ENCODE measurements at places on chromosomes 16 and 17. TPM values are rescaled to one million over a fixed set of nuclear protein-coding genes. Genes with fewer than 3 reads are reported as not detected.

DNA sequence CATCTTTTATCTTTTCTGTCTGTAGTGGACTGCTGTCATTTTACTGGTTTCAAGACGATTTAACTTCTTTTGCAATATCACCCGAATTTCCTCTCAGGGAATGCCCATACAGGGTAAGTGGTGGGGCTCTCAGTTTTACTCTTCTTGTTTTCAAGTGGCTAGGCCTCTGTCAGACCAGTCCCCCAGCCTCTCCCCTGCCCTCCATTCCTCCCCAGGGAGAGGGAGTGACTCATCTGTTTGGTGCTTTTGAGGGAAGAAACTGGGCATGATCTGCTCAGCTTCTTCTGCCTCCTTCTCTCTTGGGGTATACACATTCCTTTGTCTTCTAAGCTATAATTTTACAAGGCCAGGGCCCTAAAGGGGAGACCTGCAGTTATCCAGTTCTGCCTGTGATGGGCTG is 332.0 kb downstream of the CBLN1 start:
- no peak overlapping the region for H3K27ac ChIP-seq
- DNase-seq = no peak
- no peaks in the 10 kb centered on the region for H3K27me3 ChIP-seq
- no peaks in the 10 kb centered on the region for H3K4me1 ChIP-seq
- no peak overlapping the region for H3K4me3 ChIP-seq

GRCh38 chr16:72023962-72024361 is 15.4 kb downstream of the DHODH start:
- no peaks in the 10 kb centered on the region for H3K27me3 ChIP-seq
- DNase-seq = no peak
- no peak overlapping the region for H3K27ac ChIP-seq
- no peaks in the 10 kb centered on the region for H3K4me1 ChIP-seq
- no peak overlapping the region for H3K4me3 ChIP-seq
- peaks cover 30% of the 10 kb centered on the region for H3K36me3 ChIP-seq

- no peaks in the 10 kb centered on the region for H3K27me3 ChIP-seq
- no peaks in the 10 kb centered on the region for H3K4me1 ChIP-seq
- DNase-seq = no peak
- no peak overlapping the region for H3K27ac ChIP-seq
Observed at GRCh38 chr16:2082171-2082982, 34.6 kb downstream of the TSC2 start.

- no peaks in the 10 kb centered on the region for H3K4me1 ChIP-seq
- no peaks in the 10 kb centered on the region for H3K27me3 ChIP-seq
- no peak for DNase-seq
- H3K27ac ChIP-seq = no peak overlapping the region
Observed at GRCh38 chr17:69103557-69104233, 38.0 kb downstream of the ABCA6 start.

DNA sequence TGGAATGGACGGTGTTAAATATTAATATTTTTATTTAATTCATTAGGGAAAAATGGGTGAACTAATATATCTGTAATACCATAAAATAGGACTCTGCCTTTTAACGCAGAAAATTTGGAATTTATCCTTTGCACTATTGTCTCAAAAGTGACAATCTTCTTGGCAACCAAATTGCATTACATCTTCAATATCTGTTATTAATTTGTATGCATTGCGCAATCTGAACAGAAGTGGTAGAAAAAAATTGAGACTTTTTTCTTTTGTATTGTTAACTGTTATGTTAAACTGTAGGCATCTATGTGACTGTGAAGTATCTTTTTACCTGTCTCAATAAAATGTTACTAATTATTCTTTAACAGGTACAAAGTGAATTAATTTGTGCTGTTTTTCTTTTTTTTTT is 55.6 kb downstream of the PPM1E start:
- no peak overlapping the region for H3K4me3 ChIP-seq
- H3K4me1 ChIP-seq = no peaks in the 10 kb centered on the region
- H3K27ac ChIP-seq = no peak overlapping the region
- no peaks in the 10 kb centered on the region for H3K36me3 ChIP-seq
- H3K27me3 ChIP-seq = peaks cover 26% of the 10 kb centered on the region
- no peak for DNase-seq

GRCh38 chr16:79469999-79470398 is 130.5 kb downstream of the MAF start:
- no peak overlapping the region for H3K4me3 ChIP-seq
- H3K4me1 ChIP-seq = no peaks in the 10 kb centered on the region
- H3K27ac ChIP-seq = no peak overlapping the region
- peaks cover 6% of the 10 kb centered on the region for H3K27me3 ChIP-seq

- H3K27ac ChIP-seq = no peak overlapping the region
- peaks cover 10% of the 10 kb centered on the region for H3K27me3 ChIP-seq
- H3K4me1 ChIP-seq = peaks cover 6% of the 10 kb centered on the region
- DNase-seq = no peak
- H3K36me3 ChIP-seq = no peaks in the 10 kb centered on the region
- no peak overlapping the region for H3K4me3 ChIP-seq
Observed at GRCh38 chr17:82345151-82345976, 11.8 kb upstream of the SECTM1 start.

DNA sequence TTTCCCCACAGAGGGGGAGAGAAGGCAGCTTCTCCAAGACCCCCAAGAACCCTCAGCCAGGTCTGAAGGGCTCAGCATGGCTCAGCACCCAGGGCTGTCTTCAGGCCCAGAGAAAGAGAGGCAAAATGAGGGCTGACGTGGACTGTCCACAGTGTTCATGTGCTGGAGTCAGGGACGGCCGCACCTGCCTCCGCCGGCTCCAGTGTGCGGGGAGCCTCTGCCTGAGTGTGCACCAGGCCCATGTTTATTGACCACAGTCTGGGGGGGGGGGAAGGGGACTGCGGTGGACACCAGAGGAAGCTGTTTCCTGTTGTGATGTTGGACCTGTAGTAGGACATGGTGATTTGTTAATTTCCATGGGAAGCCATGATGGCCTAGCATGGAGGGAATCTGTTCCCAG is 6.9 kb downstream of the MRM1 start:
- peaks cover 37% of the 10 kb centered on the region for H3K36me3 ChIP-seq
- H3K4me3 ChIP-seq = no peak overlapping the region
- peaks cover 15% of the 10 kb centered on the region for H3K4me1 ChIP-seq

The HAS3 gene
- 1.2 TPM for total RNA-seq

The ABI3 gene
- 28.5 TPM for total RNA-seq

DNA sequence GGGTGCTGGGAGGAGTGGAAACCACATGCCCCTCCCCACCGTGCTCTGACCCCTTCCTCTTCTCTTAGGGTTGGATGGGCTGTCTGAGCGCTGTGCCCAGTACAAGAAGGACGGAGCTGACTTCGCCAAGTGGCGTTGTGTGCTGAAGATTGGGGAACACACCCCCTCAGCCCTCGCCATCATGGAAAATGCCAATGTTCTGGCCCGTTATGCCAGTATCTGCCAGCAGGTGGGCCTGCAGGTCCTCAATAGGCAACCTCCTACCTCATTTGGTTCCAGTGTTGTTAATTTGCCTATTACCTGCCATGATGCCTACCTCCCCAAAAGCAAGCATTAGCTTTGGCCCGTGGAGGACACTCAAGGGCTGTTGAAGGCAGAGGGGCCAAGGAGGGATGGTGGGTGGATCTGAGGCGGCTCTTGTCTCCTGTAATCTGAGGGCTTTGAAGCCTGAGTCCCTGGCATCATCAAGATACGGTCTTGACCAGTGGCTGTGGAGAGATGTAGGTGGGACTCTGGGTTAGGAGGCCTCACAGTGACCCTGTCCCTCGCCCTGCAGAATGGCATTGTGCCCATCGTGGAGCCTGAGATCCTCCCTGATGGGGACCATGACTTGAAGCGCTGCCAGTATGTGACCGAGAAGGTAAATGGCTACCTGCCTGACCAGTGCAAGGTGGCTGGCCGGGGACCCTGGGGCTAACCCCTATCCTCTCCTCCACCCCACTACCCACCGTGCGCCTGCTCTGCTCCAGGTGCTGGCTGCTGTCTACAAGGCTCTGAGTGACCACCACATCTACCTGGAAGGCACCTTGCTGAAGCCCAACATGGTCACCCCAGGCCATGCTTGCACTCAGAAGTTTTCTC is 3.4 kb downstream of the ALDOA start:
- peak overlapping the region; percentile 74 for H3K27ac ChIP-seq
- peaks cover 85% of the 10 kb centered on the region for H3K36me3 ChIP-seq
- peaks cover 28% of the 10 kb centered on the region for H3K4me1 ChIP-seq
- no peaks in the 10 kb centered on the region for H3K27me3 ChIP-seq
- peak overlapping the region; percentile 70 for H3K4me3 ChIP-seq

- H3K27me3 ChIP-seq = no peaks in the 10 kb centered on the region
- peak overlapping the region; percentile 46 for H3K27ac ChIP-seq
- H3K36me3 ChIP-seq = peaks cover 72% of the 10 kb centered on the region
- H3K4me1 ChIP-seq = peaks cover 75% of the 10 kb centered on the region
- H3K4me3 ChIP-seq = no peak overlapping the region
Observed at GRCh38 chr17:45296003-45296832, 20.6 kb downstream of the MAP3K14 start.

The SOCS7 gene
- total RNA-seq = 30.5 TPM

GRCh38 chr16:84718-85406 is 6.8 kb downstream of the MPG start:
- peaks cover 15% of the 10 kb centered on the region for H3K4me1 ChIP-seq
- peaks cover 41% of the 10 kb centered on the region for H3K36me3 ChIP-seq
- H3K27ac ChIP-seq = peak overlapping the region; percentile 71
- peak overlapping the region; percentile 2 for H3K4me3 ChIP-seq
- H3K27me3 ChIP-seq = no peaks in the 10 kb centered on the region

- DNase-seq = no peak
- H3K36me3 ChIP-seq = no peaks in the 10 kb centered on the region
- no peak overlapping the region for H3K27ac ChIP-seq
- peaks cover 30% of the 10 kb centered on the region for H3K4me1 ChIP-seq
- H3K4me3 ChIP-seq = no peak overlapping the region
Observed at GRCh38 chr17:43330876-43331639, 67.7 kb upstream of the ARL4D start.

- peaks cover 50% of the 10 kb centered on the region for H3K4me1 ChIP-seq
- peak; percentile 75 for DNase-seq
- H3K4me3 ChIP-seq = peak overlapping the region; percentile 73
Observed at GRCh38 chr17:38898812-38899348, 26.5 kb upstream of the LASP1NB start.

DNA sequence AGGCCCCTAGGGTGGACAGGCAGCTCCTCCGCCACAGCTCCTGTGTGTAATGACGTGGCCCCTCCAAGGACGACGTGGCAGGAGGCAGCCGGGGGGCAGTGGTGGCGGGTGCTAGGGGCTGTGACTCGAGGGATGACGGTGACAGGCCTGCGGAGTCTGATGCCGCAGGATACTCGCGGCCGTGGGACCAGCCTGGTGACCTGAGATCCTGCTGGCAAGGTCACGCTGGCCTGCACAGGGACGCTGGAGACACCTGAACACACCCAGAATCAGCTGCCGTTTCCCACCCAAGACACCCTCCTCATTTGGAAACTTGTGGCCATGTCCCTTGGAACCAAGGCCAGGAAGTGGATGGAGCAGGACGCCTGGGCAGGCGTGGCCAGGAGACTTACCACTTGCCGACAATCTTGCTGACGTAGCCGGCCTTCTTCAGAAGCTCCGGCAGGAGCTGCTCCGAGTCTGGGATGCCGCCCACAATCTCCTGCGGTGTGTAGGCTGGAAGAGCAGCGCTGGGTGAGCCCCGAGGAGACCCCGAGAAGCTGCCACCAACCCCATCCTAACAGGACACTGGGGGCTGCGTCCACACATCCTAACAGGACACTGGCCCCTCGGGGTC is 16.0 kb downstream of the GALNS start:
- no peaks in the 10 kb centered on the region for H3K27me3 ChIP-seq
- H3K4me3 ChIP-seq = no peak overlapping the region
- DNase-seq = no peak
- no peak overlapping the region for H3K27ac ChIP-seq
- H3K36me3 ChIP-seq = no peaks in the 10 kb centered on the region
- H3K4me1 ChIP-seq = no peaks in the 10 kb centered on the region

- H3K4me3 ChIP-seq = no peak overlapping the region
- no peak overlapping the region for H3K27ac ChIP-seq
- DNase-seq = no peak
- H3K36me3 ChIP-seq = peaks cover 35% of the 10 kb centered on the region
- no peaks in the 10 kb centered on the region for H3K4me1 ChIP-seq
Observed at GRCh38 chr17:67753026-67753425, 35.3 kb downstream of the NOL11 start.

GRCh38 chr16:56675685-56676210 is 6.1 kb downstream of the MT1H start:
- no peaks in the 10 kb centered on the region for H3K36me3 ChIP-seq
- H3K4me1 ChIP-seq = peaks cover 32% of the 10 kb centered on the region
- H3K27ac ChIP-seq = no peak overlapping the region
- H3K27me3 ChIP-seq = peaks cover 18% of the 10 kb centered on the region
- DNase-seq = no peak
- peak overlapping the region; percentile 43 for H3K4me3 ChIP-seq

DNA sequence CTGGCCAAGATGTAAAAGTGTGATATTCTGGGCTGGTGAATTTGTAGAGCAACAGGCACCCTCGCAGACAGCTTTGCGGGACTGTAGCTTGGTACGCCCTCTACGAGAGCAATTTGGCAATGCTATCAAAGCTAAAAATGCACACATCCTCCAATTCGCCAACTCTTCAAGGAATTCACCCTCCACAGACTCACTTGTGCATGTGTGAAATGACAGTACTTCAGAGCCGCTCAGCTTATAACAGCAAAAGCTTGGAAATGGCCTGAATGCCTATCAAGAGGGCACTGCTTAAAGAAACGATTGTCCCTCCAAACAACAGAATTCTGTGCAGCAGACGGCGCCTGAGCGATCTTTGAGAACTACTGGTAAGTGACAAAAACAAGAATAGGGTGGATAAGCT is 130.8 kb downstream of the SDK2 start:
- no peaks in the 10 kb centered on the region for H3K36me3 ChIP-seq
- no peak overlapping the region for H3K4me3 ChIP-seq
- no peak overlapping the region for H3K27ac ChIP-seq

DNA sequence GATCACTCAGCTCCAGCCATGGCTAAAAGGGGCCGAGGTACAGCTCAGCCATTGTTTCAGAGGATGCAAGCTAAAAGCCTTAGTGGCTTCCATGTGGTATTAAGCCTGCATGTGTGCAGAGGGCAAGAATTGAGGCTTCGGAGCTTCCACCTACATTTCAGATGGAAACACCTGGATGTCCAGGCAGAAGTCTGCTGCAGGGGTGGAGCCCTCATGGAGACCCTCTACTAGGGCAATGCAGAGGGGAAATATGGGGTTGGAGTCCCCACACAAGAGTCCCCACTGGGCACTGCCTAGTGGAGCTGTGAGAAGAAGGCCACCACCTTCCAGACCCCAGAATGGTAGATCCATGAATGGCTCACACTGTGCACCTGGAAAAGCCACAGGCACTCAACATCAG is 14.7 kb upstream of the PSMD11 start:
- H3K4me1 ChIP-seq = no peaks in the 10 kb centered on the region
- H3K27ac ChIP-seq = no peak overlapping the region
- peaks cover 6% of the 10 kb centered on the region for H3K36me3 ChIP-seq
- no peak overlapping the region for H3K4me3 ChIP-seq
- peaks cover 3% of the 10 kb centered on the region for H3K27me3 ChIP-seq

GRCh38 chr17:1793447-1793806 is 31.6 kb downstream of the SERPINF1 start:
- H3K27ac ChIP-seq = no peak overlapping the region
- H3K27me3 ChIP-seq = no peaks in the 10 kb centered on the region
- H3K4me1 ChIP-seq = no peaks in the 10 kb centered on the region
- DNase-seq = no peak

- H3K27ac ChIP-seq = no peak overlapping the region
Observed at GRCh38 chr16:55500530-55501011, 8.3 kb upstream of the LPCAT2 start.

The RNF166 gene
- total RNA-seq = 52.1 TPM

The PTX4 gene
- total RNA-seq = not detected
